Bone marrow (tissue), 2 donors: ENCODE measurements at places on chromosomes 11 and 22.

- DNase-seq: no peak
These were observed 51.7 kb downstream of the TECTA start for GRCh38 chr11:121152764-121153163.

- DNase-seq: peak; percentile 70
These were observed 3.9 kb downstream of the HTATIP2 start for GRCh38 chr11:20367313-20367948.

DNA sequence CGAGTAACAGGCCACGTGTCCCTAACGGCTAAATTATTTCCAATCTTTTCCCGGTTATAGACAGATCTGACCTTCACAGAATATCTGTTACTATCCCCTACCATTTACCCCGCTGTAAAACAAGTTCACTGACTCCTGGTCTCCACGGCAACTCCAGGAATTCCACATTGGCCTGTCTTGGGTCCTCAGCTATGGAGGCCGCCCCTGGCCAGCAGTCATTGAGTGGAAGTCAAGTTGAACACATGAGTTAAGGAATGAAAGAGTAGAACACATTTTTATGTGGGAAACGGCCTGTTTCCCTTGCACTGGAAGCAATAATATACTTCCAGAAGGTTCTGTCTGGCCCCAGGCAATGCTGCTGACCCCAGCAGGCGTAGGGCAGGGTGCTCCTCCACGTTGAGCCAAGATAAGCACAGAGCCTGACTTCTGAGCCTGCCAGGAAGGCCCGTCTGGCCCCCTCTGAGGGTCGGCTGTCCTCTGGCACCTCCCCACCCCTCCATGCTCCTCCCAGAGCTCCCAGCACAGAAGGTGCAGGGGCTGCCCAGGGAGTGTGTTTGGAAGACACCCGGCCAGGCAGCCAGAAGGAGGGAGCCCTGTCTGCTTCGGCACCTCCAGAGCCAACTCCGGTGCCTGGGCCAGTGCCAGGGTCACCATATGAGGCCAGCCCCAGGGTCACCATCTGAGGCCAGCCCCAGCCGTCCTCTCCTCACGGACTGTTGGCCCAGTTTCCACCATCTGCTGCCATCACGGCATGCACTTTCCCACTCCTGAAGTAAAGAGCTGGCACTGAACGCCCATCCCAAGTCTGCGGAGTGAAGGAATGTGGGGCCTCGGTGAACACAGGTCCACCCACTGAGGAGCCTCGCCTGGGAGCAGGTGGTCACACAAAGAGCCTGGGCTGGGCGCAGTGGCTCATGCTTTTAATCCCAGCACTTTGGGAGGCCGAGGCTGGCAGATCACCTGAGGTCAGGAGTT lies 813.2 kb downstream of the BRD1 start:
- no peak for DNase-seq

GRCh38 chr11:119772641-119773415 lies 43.8 kb upstream of the NECTIN1 start:
- DNase-seq: no peak

GRCh38 chr11:73107597-73107996 lies 34.5 kb downstream of the FCHSD2 start:
- DNase-seq: no peak

DNA sequence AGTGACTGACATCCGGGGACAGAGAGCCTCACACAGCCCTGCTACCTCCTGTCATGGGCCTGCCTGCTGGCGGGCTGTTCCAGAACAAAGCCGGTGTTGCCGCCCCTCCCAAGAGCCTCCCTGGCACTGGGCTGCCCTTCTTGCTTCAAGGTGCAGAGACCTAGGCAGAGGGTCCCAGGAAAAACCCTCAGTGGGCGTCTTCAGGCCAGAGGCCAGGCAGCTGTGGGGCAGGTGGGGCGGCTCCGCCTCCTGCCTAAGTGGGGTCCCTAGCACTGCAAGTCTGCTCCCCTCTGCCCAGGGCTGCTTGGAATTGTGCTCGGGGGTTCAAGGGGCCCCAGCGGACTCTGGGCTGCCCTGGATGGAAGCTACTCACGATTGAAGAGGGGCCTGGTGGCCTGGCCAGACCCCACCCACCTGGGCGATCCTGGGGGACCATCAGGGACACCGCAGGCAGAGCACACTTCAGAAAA lies 20.4 kb upstream of the GNB1L start:
- no peak for DNase-seq

DNA sequence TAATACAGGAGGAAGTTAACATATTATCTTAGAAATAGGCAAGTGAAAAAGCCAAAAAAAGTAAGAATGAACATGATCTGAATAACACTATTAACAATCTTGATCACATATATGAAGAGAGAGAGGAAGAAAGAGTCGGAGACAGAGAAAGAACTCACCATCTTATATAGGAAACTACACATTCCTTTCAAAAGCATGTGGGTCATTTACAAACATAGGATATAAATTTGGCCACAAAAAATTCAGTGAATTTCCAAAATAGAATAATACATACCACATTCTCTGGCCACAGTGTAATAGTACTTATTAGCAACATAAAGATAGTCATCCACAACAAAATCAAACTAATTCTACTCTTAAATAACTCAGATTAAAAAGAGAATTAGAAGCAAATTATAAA lies 50.9 kb upstream of the ME3 start:
- no peak for DNase-seq

- no peak for DNase-seq
These were observed 72.3 kb upstream of the GNAZ start for GRCh38 chr22:22997988-22998387.

DNA sequence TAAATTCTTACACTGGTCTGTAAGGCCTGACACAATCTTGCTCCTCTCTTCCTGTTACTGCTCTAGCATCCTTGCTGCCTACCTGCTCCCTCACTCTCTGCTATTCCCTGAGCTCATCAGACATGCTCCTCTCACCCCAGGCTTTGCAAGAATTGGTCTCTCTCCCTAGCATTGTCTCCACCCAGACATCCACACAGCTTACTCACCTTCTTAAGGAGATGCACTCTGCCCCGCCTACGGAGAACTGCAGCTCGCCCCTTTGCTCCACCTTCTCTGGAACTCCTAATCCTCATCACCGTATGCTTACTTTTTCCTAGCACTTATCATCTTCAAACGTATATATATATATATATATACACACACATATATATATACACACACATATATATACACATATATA lies 23.3 kb upstream of the TMPRSS5 start:
- no peak for DNase-seq

- DNase-seq: no peak
These were observed 10.9 kb downstream of the AIP start for GRCh38 chr11:67493548-67494370.

- no peak for DNase-seq
These were observed 14.9 kb upstream of the MUC2 start for GRCh38 chr11:1059759-1060158.

- no peak for DNase-seq
These were observed 18.6 kb downstream of the DDI1 start for GRCh38 chr11:104054911-104055529.

- no peak for DNase-seq
These were observed 10.9 kb upstream of the FCHSD2 start for GRCh38 chr11:73152861-73153483.

DNA sequence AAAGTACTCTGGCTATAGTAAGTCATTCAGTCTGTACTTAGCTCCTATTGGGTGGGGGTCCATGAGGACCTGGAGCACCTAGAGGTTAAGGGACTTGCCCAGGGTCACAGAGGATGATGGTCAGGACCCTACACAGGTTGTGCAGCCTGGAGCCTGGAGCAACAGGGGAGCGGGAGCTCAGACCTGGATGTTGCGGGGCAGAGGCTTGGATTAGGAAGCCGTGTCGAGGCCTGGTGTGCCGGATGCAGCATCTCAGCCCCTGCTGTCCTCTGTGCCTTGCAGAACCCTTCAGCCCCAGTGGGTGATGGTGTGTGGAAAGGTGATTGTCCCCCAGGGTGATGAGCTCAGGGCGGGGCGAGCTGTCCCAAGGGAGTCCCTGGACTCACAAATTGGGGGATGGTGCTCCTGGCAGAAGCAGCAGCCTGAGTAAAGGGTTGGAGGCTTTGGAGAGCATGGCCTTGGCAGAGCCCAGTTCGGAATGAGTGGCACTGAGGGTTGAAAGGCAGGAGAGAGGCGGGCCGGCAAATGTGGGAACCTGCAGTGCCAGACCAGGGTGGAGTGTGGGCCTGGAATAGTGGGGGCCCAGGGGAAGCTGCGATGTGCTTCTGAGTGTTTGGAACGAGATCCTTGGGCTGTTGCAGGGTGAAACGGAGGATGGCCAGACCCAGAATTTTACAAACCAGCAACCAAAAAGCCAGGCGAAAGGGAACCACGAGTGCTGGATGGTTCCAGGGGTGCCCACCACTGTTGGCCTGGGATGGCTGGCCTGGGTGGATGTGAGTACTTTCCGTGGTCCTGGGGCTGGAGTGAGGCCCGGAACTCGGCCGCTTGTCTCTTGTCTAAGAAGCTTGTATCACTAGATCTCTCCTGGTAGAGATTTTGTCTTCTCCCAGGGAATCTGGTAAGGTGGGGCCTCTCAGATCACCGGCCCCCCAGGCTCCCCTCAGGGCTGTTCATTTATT lies 2.9 kb downstream of the TPCN2 start:
- no peak for DNase-seq

DNA sequence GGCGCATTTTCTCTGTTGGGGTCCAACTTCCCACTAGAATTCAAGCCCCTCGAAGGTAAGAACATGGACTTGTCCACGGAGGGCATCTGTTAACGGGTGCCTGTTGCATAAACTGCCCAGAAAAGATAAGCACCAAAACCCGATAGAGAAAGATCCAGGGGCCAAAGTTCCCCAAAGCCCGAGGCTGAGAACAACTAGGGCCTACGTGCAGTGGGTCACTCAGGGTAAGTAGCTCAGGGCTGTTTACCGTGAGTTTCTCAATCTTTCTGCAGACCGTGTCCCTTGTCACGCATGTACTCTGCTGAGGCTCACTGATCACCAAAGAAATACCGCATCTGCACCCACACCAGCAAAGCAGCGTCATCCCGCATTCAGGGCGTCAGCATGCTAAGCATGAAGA lies 24.4 kb downstream of the PGA5 start:
- DNase-seq: no peak

- no peak for DNase-seq
These were observed 603.9 kb upstream of the CADM1 start for GRCh38 chr11:116108161-116108560.

DNA sequence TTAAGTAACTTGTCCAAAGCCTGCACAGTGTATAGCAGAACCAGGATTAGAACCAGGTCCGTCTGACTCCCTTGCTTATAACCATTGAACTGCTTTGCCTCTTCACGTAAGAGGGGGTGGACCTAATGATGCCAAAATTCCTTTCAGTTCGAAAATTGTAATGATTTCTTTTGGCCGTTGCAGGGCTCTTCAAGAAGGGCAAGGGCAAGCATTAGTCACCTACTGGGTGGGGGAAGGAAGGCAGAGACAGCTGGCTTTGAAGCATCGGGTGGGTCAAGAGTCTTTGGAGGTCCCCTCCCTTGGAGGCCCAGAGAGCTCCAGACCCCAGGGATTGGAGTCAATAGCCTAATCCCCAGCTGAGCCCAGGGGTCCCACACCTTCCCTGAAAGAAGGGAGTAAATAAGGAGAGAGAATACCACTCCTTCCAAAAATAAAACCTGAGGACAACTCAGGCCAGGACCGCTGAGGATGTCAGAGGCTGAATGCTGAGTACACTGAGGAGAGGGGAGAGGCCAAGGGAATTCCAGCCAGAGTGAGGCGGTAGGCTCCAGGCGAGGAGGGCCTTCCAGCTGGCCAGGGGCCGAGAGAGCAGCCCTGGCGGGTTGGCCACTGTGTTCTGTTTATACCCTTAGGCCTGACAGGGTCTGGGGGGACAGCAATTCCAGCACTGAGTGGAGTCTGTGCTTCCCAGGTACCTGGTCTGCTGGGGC lies 14.1 kb downstream of the CREB3L1 start:
- DNase-seq: no peak

- no peak for DNase-seq
These were observed 162.6 kb downstream of the KIF18A start for GRCh38 chr11:27945348-27945747.

- DNase-seq: no peak
These were observed 29.7 kb downstream of the FLI1 start for GRCh38 chr11:128723531-128723930.

DNA sequence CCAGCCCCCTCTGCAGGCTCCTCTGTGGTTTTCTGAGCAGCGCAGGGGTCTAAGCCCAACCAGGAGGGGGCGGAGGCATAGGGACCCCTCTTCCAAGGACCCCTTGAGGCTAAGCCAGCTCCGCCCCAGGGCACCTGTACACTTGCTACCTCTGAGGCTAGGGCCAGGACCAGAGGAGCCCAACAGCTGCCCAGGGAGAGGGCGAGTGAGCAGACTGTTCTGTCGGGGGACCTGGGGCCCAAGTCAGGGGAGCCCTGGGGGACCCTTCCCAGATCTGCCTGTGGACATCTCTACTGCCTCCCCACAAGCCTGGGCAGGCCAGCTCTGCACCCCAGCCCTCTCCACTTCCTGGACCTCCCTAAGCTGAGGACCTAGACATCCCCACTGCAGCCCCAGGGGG lies 1.8 kb downstream of the B4GALNT4 start:
- DNase-seq: no peak

DNA sequence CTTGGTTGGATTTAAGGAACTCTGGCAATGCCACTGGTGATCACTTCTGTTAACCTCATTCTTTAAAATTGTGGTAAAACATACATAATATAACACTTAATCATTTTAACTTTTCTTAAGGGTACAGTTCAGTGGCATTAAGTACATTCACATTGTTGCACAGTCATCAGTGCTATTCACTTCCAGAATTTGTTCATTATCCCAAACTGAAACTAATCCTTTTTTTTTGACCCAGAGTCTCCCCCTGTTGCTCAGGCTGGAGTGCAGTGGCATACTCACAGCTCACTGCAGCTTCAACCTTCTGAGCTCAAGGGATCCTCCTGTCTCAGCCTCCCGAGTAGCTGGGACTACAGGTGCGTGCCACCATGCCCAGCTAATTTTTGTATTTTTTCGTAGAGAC lies 10.6 kb downstream of the ELF5 start:
- no peak for DNase-seq

DNA sequence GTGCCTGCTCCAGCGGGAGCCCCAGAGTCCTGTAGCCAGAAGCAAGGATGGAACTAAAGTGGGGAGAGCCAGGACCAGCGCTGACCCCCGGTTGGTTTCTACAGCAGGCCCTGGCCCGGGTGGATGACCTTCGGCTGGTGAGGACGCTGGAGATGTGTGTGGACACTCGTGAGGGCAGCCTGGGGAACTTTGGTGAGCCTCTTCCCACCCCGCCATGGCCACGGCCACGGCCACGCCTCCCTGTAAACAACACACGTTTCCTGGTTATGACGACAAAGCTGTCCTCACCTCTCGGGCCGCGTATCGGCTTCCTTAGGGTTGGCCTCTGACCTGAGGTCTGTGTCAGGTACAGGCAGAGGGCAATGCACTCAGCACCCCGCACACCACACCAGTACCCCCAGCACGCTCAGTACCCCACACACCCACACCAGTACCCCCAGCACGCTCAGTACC lies 4.1 kb downstream of the LRRC56 start:
- DNase-seq: no peak
